ENCODE measurements at places on chromosomes 7 and 10.

DNA sequence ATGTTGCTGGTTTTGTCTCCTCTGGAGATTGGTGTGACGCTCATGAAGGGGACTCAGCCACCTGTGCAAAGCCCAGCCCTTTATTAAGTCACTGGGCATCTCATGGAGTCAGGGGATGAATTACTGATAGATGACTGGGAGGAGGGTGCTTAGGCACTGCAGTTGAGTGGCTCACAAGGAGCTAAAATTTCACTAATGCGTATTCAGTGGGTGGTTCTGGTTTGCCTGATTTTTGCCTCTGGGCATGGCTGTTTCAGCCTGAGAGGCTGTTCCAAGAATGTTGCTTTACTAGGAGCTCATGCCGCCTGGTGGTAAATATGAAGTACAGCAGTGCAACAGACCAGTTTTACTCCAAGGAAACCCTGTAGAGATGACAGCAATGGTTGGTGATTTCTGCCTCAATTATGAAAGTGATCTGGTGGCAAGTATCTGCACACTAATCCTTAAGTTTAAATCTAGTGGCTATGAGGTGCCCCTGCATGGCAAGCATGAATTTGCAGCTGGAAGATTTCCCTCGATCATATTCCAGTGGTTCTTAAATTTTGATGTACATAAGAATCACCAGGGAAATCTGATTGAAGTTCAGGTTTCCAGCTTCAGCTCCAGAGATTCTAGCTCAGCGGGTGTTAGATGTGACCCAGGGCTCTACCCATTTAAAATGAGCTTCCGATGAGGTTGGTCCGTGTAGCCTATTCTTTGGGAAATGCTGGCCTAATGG is 19.9 kb downstream of the ACTA2 start:
- DNase-seq: no peak

- no peak for DNase-seq
Measured at GRCh38 chr7:106048706-106049020, 63.4 kb downstream of the SYPL1 start.

GRCh38 chr7:24301703-24302102 is 17.7 kb downstream of the NPY start:
- no peak for DNase-seq

GRCh38 chr7:1368682-1369571 is 90.3 kb downstream of the MICALL2 start:
- no peak for DNase-seq

DNA sequence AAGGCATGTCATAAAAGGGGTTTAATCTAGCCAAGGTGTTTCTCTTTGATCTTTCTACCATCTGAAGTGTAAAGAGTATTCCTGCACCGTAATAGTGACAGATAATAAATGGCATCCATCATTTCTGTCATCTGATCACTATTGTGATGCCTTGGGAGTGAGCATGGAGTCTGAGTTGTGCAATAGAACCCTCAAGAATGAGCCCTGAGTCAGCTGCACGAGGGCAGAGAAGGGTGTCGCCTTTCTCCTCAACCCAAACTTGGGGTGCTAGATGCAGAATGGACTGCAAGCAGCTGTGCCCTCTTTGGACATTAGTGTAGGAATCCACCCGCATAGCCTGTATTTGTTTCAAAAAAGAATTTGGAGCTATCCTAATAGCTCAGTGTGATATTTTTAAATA is 115.2 kb downstream of the ZNF37A start:
- no peak for DNase-seq

- no peak for DNase-seq
Measured at GRCh38 chr10:7027237-7027912, 383.5 kb downstream of the SFMBT2 start.

- DNase-seq: no peak
Measured at GRCh38 chr7:49926720-49927119, 153.3 kb downstream of the VWC2 start.

- no peak for DNase-seq
Measured at GRCh38 chr10:91513598-91514424, 103.7 kb downstream of the HECTD2 start.

- no peak for DNase-seq
Measured at GRCh38 chr7:33643530-33643929, 261.8 kb upstream of the BMPER start.

GRCh38 chr7:113813471-113813870 is 105.3 kb downstream of the PPP1R3A start:
- DNase-seq: no peak

DNA sequence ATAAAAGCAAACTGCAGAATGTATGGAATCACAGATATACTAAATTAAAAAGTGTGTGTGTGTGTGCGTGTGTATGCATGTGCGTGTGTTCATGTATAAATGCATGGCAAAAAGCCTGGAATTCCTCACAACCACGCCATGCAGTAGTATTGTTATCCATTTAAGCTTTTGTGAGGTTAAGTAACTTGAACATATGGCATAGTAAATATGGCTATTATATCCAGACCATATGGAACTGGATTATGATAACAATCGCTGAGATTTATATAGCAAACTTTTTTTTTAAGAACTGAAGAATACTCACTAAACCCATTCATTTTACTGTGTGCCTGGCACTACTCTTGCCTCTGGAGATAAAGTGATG is 22.3 kb upstream of the NANOS1 start:
- DNase-seq: no peak

DNA sequence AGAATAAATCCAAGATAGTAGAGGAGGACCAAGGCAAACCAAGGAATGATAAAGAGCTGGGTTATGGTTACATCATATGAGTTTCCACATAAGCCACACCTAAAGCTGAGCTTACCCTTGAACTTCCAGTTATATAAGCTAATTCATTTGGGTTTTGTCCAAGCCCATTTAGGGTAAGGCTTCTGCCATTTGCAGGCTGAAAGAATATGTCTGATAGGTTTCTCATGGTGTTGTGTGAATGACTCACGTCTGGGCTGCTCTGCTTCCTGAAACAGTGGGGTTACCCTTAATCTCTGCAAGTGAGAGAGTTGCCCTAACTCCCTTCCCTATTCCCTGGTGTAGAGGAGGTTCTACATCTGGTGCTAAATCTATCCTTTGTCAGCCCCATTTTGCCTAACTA is 60.8 kb downstream of the PTTG1IP2 start:
- no peak for DNase-seq

DNA sequence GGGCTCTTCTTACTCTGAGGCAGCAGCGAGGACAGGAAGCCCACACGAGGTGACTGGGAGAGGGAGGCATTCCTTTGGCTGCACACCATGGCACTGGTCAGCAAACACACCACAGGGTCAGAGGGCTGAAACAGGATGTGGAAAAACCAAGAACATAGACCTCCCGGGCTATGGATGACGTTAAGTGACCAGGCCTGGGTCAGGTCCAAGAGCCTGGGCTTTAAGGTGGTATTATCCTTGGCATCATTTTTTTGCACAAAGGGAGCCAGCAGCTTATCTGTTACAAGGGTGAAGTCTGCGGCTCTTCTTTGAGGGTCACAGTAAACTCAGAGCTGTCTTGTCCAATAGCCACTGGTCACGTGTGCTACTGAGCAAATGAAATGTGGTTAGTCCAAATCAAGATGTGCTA is 7.0 kb downstream of the WDR91 start:
- DNase-seq: no peak

GRCh38 chr7:128697302-128697905 is 25.3 kb downstream of the GARIN1A start:
- DNase-seq: no peak

GRCh38 chr10:57798830-57799229 is 468.9 kb downstream of the IPMK start:
- DNase-seq: no peak

DNA sequence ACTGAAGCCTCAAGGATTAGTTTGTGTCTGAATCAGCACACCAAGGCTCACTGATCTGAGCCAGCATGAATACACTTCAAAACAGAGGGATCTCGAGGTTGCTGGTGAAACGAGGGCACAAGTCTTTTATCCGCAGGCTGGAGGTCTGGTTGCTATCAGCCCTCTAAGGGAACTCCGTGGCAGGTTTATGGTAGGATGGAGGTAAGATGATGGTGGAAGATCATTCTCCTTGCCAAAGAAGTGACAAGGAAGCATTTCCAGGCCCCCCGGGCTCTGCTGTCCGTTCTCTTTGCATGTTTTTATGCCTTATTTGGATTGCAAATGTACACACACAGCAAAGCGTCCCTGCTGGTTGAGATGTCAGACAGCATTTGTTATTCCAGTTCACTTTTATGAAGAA is 268.3 kb downstream of the ARHGAP12 start:
- no peak for DNase-seq

DNA sequence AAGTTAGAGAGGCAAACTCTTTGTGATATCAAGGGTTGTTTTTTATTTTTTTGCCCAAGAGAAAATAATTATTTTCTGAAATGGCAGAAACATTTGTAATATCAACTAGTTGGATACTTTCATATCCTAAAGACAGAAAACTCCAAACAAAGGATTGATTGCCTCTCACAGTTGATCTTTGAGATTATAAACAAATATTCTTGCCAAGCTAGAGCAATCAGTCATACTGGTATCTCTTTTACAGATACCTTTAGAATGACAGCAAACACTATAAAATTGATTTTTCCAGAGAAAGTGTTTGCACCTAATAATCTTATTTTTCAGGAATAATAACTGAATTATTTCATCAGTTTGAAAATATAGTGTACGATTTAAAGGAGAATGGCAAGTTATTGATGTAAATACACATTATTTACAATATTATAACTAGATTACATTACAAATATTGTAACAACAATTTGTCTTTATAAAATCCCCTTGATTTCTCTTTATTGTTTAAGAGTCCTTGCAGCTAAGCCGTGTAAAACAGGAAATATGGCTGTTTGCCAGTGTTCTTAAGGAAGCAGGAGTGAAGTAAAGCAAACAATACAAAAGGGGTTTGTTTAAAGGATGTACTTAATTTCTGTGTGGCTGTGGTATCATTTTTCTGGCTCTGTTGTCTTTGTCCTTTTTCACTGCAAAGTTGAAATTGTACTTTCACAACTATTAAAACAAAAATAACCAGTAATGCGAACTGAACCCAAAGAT is 58.4 kb downstream of the MAPK8 start:
- DNase-seq: no peak

DNA sequence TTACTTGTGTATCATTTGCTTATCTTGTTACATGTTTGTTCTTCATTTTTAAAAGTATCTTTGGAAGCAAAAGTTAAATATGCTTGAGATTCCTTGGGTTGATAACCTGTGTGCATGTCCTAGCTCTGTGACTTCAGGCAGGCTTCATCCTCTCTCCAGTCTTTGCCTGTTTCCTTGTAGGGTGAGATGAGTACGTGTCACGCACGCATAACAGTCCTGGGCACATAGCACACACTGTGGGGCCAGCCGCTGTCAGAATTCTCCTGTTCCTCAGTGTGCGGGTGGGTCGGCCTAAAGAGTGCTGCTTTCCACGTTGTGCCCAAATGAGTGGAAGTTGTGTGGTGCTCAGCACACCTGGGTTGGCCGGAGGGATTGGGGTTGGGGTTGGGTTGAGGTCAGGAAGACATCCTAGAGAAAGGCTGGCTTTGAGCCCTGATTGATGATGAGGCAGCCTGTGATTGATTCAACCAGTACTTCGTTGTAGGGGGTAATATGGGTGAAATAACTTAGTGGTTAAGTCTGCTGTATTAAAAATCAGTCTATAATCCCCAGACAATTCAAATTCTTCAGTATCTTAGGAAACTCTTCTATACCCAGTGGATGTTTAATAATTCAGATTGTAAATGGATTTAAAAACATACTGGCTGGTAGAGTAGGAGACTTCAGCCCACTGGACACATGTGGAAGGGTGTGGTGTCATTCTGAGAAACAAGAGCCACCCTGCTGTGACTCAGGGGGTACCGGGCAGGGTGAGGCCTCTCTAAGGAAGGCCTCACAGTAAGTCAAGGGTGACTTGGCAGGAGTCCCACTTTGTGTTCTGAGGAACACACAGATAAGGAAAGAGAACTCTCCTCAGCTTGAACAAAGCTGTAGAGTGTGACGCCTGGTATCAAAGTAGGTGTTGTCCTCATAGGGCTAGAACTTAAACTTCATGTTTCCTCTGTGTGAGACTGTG is 54.8 kb downstream of the DAGLB start:
- no peak for DNase-seq

- no peak for DNase-seq
Measured at GRCh38 chr7:114369294-114369693, 45.3 kb upstream of the FOXP2 start.

DNA sequence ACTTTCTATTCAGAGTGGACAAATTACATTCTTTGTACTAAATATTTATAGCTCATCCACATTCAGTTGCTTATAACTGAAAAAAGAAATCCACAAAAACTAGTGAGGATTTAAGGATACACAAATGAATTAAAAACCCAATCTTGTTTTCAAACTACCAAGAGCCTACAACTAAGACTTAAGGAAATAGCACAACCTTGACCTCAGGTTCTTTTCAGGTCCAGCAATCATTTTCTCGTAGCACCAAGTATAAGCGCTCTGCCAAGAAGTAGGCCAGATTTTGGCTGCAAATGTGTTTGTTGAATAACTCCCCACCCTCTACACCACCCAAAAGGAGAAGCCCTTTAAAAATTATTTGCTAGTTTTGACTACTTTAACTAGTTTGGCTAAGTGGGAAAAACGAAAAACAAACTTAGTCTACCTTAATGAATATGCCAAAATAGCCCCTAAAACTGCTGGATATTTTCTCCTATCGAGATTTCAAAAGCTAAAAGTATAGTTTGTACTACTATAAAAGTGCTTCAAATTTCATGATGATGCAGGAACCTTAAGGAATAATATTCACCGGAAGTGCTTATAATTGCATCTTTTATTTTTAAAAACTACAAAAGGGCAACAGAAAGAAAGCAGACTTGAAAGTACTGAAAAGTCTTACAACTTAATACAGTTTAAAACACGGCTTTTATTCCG is 2.7 kb upstream of the KMT2E start:
- no peak for DNase-seq

DNA sequence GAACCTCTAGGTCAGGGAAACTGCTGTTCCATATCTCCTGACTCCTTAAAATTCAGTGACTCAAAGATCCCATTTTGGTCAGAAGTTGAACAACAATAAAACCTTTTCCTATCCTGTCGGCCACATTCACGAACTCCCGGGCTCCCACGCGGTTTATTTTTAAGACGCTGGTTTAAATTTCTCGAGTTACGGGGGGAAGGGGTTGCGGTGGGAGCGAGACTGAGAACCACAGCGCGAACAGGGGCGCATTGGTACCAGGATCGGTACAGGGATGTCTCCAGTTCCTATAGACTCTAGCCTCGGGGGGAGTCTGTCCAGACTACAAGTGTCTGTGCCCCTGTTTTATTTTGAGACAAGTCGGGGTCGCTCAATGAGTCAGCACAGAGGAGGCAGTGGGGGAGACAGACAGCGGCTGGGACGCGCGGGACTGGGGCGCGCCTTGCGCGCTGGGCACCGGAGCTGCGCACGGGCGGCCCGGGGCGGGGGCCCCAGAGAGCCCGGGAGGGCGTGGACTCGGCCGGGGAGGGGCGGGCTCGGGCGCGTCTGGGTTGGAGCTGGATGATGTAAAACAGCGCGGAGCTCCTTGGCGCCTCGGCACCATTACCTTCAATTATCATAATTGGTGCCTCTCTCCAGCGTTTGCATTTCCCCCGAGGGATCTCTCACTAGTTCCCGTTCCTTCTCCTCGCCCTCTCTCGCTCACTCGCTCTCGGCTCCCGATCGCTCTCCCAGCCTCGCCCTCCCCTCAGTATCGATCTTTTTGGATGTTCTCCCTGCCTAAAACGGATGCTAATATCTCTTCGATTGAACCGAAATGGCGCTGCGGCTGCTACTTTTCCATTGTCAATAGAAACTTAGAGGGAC is 8.7 kb upstream of the BAMBI start:
- no peak for DNase-seq

- no peak for DNase-seq
Measured at GRCh38 chr7:20785157-20786048, 1.3 kb downstream of the SP8 start.

GRCh38 chr10:132056663-132057062 is 9.1 kb upstream of the JAKMIP3 start:
- DNase-seq: no peak
